Nucleus accumbens (tissue), 56 donors: ENCODE measurements at places on chromosomes 11 and 22.

DNA sequence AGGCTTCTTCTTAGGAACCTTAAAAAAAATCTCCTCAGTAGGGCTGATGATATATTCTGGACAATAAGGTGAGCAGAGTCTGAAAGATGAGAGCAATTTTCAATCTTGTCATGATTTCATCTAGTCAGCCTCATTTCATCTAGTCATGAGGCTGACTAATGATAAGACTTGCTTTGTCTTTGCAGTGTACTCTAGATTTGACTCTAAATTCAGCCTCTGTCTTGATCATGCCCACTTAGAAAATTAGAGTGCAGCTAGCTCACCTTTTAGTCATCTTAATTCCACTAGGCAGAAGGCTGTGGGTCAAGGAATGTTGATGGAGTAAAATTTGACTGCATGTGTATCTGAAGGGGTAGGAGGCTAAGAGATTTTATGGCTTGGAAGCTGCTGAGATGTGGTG, 5.5 kb downstream of the EHF start:
- DNase-seq = no peak

DNA sequence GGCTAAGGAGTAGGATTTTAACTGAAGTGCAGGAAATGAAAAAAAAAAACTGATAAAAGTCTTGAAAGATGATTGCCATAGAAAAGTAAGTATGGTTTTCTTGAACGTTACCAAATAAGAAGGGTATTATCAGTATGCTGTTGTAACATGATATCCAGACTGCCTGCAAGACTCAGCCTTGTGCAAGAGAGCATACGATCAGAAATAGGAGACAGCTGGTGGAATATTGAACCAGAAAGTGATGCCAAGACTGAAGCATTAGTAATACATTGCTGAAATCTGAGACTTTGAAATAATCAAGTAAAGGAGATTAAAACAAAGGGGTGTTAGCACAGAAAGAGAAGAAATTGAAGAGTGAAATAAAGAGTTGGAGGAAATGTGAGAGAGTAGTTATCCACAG, 452.7 kb upstream of the CNTN5 start:
- DNase-seq = no peak

- DNase-seq = no peak
Observed at GRCh38 chr11:38156495-38157146, 1558.6 kb upstream of the RAG2 start.

GRCh38 chr11:116167706-116168458, 604.9 kb downstream of the BUD13 start:
- DNase-seq = no peak

DNA sequence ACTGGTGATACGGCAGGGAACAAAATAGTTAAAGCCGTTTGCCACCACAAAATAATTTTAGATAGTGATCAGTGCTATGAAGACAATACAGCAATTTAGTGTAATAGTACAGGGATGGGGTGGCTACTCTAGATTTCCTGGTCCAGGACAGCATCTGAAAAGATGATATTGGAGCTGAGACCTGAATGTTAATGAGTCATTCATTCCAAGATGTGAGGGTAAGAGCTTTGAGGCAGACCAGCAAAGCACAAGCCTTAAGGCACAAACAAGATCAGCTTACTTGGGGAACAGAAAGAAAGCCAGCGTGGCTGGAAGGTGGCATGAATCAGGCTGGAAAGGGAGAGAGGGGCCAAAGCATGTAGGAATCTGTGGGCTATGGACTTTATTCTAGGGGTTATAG, 132.3 kb downstream of the TRIM44 start:
- no peak for DNase-seq

DNA sequence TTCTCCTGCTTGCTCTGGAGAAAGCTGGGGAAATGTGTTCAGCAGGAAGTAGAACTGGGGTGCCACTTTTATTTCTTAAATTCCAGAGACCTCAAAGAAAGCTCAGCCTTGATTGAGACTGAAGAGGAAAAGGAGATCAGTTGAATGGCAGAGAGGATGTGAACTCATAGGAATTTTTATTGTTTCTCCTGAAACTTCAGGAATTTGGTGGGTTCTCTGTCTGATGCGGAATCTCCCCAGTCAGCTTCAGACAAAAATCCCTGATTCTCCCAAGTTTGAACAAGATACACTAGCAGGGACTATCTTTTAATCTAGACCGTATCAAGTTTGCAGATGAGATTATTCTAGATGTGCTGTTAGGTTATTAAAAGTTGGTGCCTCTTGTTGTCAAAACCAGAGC, 23.0 kb downstream of the EHF start:
- no peak for DNase-seq
